ENCODE measurements at places on chromosomes 13 and 19. TPM values are rescaled to one million over a fixed set of nuclear protein-coding genes. Genes with fewer than 3 reads are reported as not detected.

DNM2 gene
- total RNA-seq, result 102 TPM

FOXA3 gene
- 0.14 TPM for total RNA-seq

- no peak for DNase-seq
Measured at GRCh38 chr19:4709440-4710280, 14.0 kb downstream of the DPP9 start.

GRCh38 chr13:56893843-56894242 is 246.9 kb upstream of the PRR20A start:
- DNase-seq, result no peak

- DNase-seq, result no peak
Measured at GRCh38 chr13:47508527-47509228, 492.4 kb downstream of the SUCLA2 start.

- DNase-seq, result no peak
Measured at GRCh38 chr13:45590066-45590465, 25.5 kb downstream of the ERICH6B start.

- DNase-seq, result no peak
Measured at GRCh38 chr13:63128716-63129115, 1713.1 kb upstream of the PCDH20 start.

GRCh38 chr19:28574212-28574611 is 638.7 kb downstream of the UQCRFS1 start:
- DNase-seq, result no peak

Data from kidney epithelial cell (primary cell).